Smooth muscle cell of bladder (primary cell): ENCODE measurements at places on chromosomes 6 and 20. TPM values are rescaled to one million over a fixed set of nuclear protein-coding genes. Genes with fewer than 3 reads are reported as not detected.

Gene PLCB4
- 1.9 and 2.0 TPM in 2 replicates for total RNA-seq

Gene MDFI
- 0.55 TPM in 1 of 2 replicates, not detected in the other for total RNA-seq

Gene TMEM200A
- total RNA-seq: 35.3 and 86.4 TPM in 2 replicates

Gene TREM1
- total RNA-seq: 2.7 and 3.4 TPM in 2 replicates

Gene SNAP91
- total RNA-seq: under 0.01 and 0.09 TPM in 2 replicates

Gene CCHCR1
- 13.1 and 14.1 TPM in 2 replicates for total RNA-seq

Gene HMGN3
- total RNA-seq: 23.7 and 26.3 TPM in 2 replicates

Gene SLC4A11
- 1.0 and 1.1 TPM in 2 replicates for total RNA-seq

Gene DEFB124
- total RNA-seq: not detected in 2 replicates

Gene COL9A1
- total RNA-seq: not detected in 2 replicates

Gene CYP39A1
- 14.7 and 22.6 TPM in 2 replicates for total RNA-seq
